ENCODE measurements at places on chromosomes 7 and 10. TPM values are rescaled to one million over a fixed set of nuclear protein-coding genes. Genes with fewer than 3 reads are reported as not detected.

GRCh38 chr7:50353201-50353600 is 48.7 kb downstream of the IKZF1 start:
- H3K4me1 ChIP-seq = no peaks in the 10 kb centered on the region
- H3K4me3 ChIP-seq = no peak overlapping the region
- no peak overlapping the region for H3K27ac ChIP-seq
- H3K36me3 ChIP-seq = no peaks in the 10 kb centered on the region

DNA sequence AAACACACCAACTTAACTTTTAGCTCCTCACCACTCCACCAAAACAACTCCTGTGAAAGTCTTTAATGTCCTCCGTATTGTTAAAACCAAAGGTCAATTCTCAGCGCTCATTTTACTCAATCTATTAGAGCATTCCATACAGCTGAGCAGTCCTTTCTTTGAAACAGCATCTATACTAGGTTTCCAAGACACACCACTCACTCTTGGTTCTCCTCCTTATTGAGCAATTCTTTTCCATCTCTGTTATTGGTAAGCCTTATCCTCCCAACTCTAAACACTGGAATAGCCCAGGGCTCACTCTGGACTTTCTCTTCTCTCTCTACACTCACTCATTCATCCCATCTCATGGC is 34.9 kb downstream of the COA1 start:
- H3K4me1 ChIP-seq = no peaks in the 10 kb centered on the region
- no peaks in the 10 kb centered on the region for H3K36me3 ChIP-seq
- H3K27me3 ChIP-seq = no peaks in the 10 kb centered on the region
- no peak overlapping the region for H3K27ac ChIP-seq
- no peak overlapping the region for H3K4me3 ChIP-seq
- no peak for DNase-seq

GRCh38 chr10:19577381-19577780 is 238.9 kb upstream of the PLXDC2 start:
- no peak overlapping the region for H3K4me3 ChIP-seq
- peaks cover 9% of the 10 kb centered on the region for H3K4me1 ChIP-seq
- no peaks in the 10 kb centered on the region for H3K27me3 ChIP-seq
- DNase-seq = no peak
- H3K27ac ChIP-seq = no peak overlapping the region

DNA sequence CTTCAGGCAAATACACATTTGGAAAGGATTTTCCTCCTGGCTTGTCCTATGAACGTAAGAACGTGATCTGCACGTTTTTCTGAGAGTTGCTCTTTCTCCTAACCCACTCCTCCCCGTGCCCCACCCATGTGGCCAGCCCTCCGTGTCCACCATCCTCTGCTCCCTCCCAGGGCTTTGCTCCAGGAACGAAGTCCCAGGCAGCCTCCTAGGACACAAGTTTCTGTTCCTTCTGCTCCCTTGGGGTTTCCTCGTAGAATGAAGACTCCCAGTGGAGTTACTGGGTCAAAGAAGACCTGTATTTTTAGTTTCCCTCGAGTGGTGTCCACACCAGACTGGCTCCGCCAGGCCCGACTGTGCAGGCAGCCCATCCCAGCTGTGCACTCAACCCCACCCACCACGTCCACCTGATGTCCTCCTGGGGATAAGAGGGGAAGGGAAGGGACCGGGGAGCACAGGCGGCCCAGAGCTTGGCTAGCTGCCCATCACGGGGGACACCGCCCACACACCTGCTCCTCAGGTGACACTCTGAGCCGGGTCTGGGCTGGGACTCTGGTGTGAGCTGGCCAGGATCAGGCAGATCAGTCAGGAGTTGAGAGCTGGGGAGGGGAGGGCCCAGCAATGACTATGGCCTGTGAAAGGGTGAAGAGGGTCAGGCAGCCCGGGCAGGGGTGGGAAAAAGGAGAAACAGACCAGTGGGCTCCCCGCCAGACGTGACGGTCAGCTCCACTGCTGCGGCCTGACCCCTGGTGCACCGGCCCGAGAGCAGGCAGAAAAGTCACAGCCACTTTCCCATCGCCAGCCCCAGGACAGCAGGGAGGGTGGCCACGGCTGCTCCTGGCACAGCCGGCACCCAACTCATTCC is 54.3 kb upstream of the PPP2R2D start:
- no peak for DNase-seq
- H3K36me3 ChIP-seq = no peaks in the 10 kb centered on the region

DNA sequence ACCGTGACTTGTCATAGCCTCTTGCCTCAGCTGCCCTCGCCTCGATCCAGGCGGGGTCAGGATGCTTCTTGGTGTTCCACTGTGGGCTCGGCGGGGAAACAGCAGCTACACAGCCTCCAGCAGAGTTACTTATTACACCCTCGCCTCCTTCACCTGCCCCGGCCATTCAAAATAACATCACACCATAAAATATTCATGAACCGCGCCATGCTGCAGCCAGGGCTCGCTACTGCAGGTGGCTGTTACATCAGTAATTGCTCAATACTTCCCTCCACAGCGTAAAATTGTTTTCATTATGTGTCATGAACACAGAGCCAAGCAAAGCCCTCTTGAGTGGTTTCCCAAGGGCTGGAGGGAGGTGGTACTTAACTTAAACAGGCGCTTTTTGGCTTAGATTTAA is 241.5 kb upstream of the SP8 start:
- no peak overlapping the region for H3K27ac ChIP-seq
- no peaks in the 10 kb centered on the region for H3K36me3 ChIP-seq
- H3K27me3 ChIP-seq = no peaks in the 10 kb centered on the region

GRCh38 chr7:111833466-111833865 is 271.2 kb upstream of the IMMP2L start:
- no peak overlapping the region for H3K27ac ChIP-seq
- no peak for DNase-seq
- H3K4me3 ChIP-seq = no peak overlapping the region
- no peaks in the 10 kb centered on the region for H3K4me1 ChIP-seq
- no peaks in the 10 kb centered on the region for H3K36me3 ChIP-seq

DNA sequence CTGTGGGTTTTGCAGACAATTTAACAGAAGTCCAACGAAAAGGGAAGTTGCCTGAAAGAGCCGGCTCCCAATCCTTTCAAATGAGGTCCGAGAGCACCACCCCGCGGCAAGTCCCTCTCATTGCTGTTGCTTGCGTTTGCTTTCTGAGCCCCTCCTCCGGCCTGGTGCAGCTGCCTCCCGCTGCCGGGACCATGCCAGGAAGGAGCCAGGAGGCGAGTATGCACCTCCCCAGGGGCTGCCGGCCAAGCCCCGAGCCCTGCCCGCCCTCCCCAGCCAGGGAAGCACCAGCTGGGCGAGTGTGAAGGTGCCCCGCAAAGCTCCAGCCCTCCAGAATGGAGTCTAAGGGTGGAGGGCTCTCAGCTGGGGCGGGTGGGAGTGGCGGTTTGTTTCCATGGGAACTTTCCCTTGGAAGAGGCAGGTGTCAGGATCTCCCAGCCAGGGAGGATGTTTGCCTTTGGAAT is 25.8 kb upstream of the PPP2R2D start:
- no peak overlapping the region for H3K4me3 ChIP-seq
- H3K27ac ChIP-seq = no peak overlapping the region
- H3K27me3 ChIP-seq = no peaks in the 10 kb centered on the region
- no peak for DNase-seq
- H3K36me3 ChIP-seq = no peaks in the 10 kb centered on the region

C10orf67 gene
- not detected for total RNA-seq

DNA sequence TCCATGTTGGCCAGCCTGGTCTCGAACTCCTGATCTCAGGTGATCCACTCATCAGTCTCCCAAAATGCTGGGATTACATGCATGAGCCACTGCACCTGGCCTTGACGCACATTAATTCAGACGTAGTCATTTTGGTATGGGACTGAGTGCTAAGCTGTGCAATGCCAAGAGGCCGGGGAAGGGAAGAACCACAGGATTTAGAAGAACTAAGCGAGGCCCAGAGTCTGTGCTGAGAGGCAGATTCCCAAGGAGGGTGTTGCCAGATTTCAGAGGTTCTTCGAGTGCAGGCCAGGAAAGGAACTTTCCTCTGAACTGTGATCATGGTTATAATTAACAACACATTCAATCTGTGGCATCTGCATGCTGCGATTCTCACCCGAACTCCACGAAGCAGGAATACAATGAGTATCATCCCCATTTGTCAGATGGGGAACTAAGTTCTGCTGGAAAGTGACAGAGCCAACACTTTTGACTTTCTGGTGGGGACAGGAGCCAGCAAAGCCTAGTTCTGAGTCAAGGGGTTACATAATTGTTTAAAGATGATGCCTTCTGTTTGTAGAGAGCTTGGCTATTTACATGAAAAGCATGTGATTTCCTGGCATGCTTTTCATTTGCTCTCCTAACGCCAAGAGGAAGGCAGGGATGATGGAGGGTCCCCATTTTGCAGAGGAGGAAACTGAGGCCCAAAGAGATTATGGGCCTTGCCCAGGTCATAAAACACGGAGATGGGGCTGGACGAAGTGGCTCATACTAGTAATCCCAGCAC is 6.2 kb upstream of the ZAN start:
- no peaks in the 10 kb centered on the region for H3K27me3 ChIP-seq
- H3K4me3 ChIP-seq = no peak overlapping the region
- H3K27ac ChIP-seq = peak overlapping the region; percentile 23

DNA sequence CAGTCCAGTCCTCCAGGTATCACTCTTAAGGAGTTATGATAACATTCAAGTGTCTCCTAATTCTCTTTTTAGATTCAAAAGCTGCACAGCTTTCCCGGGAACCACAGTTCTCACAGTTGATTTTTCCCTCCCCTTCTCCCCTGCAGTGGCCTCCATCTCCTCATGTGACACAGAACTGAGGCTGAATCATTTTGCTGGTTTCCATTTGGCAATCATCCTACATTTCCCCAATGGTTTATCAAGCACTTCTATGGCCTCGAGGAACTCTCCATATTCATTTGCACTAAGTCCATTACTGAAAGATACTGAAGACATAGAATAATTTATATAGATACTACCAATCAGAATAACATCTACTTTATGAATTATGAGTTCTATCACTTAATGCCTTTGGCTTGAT is 484.9 kb downstream of the GPAM start:
- no peaks in the 10 kb centered on the region for H3K36me3 ChIP-seq
- no peaks in the 10 kb centered on the region for H3K27me3 ChIP-seq
- no peak overlapping the region for H3K27ac ChIP-seq
- no peaks in the 10 kb centered on the region for H3K4me1 ChIP-seq

GRCh38 chr7:150374026-150374425 is 5.1 kb upstream of the ZNF775 start:
- H3K4me1 ChIP-seq = peaks cover 45% of the 10 kb centered on the region
- peak overlapping the region; percentile 27 for H3K27ac ChIP-seq
- H3K27me3 ChIP-seq = no peaks in the 10 kb centered on the region
- H3K4me3 ChIP-seq = no peak overlapping the region
- DNase-seq = no peak

GRCh38 chr7:142408794-142409193 is 150.9 kb upstream of the PRSS58 start:
- DNase-seq = no peak
- no peaks in the 10 kb centered on the region for H3K27me3 ChIP-seq

- peaks cover 65% of the 10 kb centered on the region for H3K27me3 ChIP-seq
- no peak for DNase-seq
- H3K4me3 ChIP-seq = no peak overlapping the region
Measured at GRCh38 chr7:158494643-158495042, 93.0 kb downstream of the PTPRN2 start.

ZNF746 gene
- total RNA-seq = 28.7 TPM

FBXO24 gene
- 0.33 TPM for total RNA-seq

- no peaks in the 10 kb centered on the region for H3K4me1 ChIP-seq
- H3K4me3 ChIP-seq = no peak overlapping the region
- no peaks in the 10 kb centered on the region for H3K27me3 ChIP-seq
- no peak overlapping the region for H3K27ac ChIP-seq
Measured at GRCh38 chr7:91824201-91824600, 56.3 kb downstream of the MTERF1 start.

DNA sequence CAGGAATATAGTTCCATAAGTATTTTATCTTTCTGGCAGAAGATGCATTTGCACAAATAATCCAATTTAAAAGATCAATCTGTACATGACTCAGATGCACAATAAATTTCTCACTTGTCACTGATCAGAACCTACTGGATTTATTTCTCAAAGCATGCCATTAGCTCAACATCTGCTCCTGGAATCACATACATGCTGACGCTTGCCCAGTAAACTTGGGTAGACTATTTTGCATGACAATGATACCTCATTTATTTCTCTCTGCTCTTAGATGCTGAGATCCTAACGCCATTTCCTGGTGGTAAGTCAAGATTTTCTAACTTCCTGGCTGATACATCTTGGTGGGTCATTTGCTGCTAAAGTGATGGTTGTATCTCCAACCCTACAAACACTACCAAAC is 33.8 kb upstream of the C10orf120 start:
- DNase-seq = peak; percentile 31
- H3K27ac ChIP-seq = no peak overlapping the region
- H3K27me3 ChIP-seq = peaks cover 8% of the 10 kb centered on the region
- no peaks in the 10 kb centered on the region for H3K36me3 ChIP-seq
